ENCODE measurements at places on chromosomes 16 and 17.

DNA sequence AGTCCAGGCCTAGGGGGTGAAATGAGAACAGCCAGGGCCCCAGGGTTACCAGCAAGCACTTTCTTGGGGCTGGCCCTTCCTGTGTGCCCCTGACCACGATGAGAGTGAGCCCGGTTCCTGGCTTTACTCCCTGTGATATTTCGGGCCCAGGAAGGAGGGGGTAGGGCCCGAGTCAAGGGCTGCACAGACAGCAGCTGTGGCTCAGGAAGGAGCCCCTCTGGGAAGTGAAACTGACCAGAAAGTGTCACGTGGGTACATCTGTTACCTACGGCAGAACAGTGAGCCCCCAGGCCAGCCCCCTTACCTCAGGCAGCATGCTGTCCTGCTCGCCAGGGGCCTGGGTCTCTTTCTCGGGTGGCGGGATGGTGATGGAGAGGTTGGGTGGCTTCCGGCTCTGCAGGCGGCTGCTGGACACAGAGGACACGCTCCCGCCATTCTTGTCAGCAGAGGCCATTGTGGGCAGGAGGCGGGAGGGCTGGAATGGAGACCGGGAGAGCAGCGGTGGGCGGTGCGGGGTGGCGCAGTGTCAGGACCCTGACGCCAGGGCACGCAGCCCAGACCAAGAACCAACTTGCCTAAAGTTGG lies 13.8 kb downstream of the AANAT start:
- no peak for DNase-seq

DNA sequence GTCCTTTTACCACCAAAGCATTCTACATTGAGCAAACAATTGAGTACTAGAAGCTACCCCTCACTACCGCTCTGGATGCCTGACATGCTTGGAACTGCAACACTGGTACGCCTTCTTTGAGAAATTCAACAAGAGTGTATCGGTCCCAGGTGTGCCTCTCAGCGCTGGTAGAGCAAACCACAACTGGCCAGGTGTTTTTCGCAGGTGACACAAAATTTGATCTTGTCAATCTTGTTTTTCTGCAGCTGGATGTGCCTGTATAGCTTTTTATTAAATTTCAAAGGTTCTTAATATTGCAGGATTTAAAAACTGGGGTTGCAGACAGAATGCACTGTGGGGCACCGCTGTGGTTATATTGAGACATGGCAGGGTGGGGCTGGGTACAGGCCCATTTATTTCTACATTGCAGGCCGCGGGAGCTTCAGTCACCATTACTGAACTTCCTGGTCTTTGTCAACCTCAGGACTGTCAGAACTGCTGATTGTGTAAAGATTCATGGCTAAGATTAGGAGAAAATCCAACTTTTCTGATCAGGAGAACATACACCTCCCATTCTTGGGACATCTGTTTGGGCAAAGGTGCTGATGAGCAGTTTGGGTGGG lies 4.5 kb upstream of the SNX20 start:
- no peak for DNase-seq

- DNase-seq: no peak
These were observed 55.1 kb downstream of the STXBP4 start for GRCh38 chr17:55023626-55024025.

DNA sequence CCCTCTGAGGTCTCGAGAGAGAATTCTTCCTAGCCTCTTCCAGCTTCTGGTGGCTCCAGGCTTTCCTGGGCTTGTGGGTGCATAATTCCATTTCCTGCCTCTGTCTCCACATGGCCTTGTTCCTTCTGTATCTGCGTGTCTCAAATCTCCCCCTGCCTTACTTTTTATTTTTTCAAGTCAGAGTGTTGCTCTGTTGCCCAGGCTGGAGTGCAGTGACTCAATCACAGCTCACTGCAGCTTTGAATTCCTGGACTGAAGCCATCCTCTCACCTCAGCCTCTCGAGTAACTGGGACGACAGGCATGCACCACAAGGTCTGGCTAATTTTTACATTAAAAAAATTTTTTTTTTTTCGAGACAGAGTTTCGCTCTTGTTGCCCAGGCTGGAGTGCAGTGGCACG lies 120.6 kb downstream of the SHISA9 start:
- DNase-seq: no peak
